Activated CD8-positive, alpha-beta memory T cell treated with anti-CD3 and anti-CD28 coated beads for 48 hours (primary cell): ENCODE measurements at places on chromosomes 4 and X.

- no peak for DNase-seq
Observed at GRCh38 chr4:182975806-182976205, 58.6 kb upstream of the DCTD start.

GRCh38 chrX:142201113-142201512 lies 4.0 kb downstream of the MAGEC2 start:
- no peak for DNase-seq

GRCh38 chr4:165524532-165525190 lies 145.9 kb downstream of the CPE start:
- no peak for DNase-seq

DNA sequence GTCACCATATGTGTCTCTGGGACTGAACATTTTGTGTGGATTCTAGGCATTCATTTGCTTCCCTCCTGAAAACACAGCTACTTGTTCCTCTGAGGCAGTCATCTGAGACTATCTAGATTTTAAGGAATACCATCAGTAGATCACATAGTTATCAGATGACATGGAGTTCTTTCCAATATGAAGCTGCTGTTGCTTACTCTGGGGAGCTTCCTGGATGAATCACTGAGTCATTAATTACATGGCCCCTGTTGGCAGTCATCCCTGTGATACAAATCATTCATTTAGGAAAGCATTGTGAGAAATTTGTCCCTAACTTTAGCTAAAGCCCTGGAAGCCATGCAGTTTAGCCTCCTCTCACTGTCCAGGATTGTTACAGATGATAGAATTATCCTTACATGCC lies 98.2 kb upstream of the ARSJ start:
- DNase-seq: no peak

DNA sequence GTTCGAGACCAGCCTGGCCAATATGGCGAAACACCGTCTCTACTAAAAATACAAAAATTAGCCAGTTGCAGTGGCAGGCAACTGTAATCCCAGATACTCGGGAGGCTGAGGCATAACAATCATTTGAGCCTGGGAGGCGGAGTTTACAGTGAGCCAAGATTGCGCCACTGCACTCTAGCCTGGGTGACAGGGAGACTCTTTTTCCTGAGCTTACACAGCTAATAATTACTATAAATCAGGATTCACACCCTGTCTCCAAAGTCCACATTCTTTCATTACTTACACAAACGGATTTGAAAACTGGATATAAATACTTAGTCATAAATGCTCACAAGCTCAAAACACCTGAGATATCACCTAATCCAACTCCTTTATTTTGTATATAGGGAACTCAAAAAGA lies 151.6 kb downstream of the LRBA start:
- no peak for DNase-seq

- no peak for DNase-seq
Observed at GRCh38 chrX:107731831-107732502, 43.6 kb downstream of the TSC22D3 start.

DNA sequence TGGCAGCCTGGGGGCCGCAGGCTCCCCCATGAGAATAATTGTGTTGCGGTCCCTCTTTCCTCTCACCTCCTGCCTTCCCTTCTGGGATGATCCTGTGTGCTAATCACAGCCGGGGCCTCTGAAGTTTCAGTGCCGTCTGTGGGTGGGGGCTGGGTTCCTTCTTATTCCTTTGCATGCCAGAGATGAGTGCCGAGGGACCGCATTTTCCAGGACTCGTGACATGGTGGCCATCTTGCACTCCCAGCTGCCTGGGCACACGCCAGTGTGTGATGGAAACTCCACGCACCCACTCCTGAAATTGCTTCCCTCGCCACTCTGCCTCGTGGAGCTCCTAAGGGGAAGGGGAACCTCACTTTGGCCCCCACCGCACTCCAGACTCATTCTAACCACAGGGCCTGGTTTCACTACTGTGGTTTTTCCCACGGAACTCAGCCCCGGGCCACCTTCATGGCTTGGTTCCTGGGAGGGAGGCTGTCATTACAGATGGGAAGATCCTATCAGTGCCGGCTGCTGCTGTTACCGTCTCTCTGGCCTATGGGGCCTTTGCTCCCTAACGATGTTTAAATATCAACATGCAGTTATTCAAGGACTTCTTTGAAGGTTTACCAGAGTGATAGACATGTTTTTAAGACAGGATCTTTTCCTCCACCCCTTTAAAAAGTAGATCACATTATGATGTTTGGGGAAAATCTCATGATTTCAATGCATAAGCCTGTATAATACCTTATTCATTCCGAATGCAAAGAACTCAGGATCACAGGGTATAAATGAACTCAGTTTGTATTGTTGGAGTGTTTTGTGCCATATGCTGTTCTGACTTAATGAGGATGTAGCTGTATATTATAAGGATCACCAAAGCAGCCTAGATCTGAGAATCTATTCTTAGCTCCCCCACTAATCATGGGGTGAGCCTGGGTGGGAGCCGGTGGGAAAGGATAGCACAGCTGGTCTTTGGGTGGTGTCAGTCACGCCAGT lies 89.6 kb downstream of the SORCS2 start:
- no peak for DNase-seq

DNA sequence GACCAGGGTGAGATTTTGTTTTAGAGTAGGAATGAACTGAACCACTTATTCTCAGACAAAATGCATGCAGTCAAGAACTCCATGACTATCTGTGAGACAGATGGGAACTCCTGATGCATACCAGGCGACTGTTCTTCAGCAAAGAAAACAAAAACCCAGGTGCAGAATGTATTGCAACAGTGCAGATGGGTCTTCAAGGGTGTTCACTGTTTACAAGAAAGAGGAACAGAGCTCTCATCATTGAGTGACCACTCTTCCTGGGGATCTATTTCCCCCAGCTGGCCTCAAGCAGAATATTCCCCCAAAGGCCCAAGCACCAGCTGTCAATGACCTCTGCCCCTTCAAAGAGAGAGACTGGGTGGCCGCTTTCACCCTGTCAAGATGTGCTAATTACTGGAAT lies 39.7 kb upstream of the BMP3 start:
- DNase-seq: no peak

GRCh38 chr4:1086011-1086410 lies 27.4 kb downstream of the RNF212 start:
- no peak for DNase-seq

- DNase-seq: no peak
Observed at GRCh38 chrX:41180194-41180908, 95.1 kb downstream of the USP9X start.

- no peak for DNase-seq
Observed at GRCh38 chrX:118928151-118928550, 46.3 kb upstream of the LONRF3 start.

DNA sequence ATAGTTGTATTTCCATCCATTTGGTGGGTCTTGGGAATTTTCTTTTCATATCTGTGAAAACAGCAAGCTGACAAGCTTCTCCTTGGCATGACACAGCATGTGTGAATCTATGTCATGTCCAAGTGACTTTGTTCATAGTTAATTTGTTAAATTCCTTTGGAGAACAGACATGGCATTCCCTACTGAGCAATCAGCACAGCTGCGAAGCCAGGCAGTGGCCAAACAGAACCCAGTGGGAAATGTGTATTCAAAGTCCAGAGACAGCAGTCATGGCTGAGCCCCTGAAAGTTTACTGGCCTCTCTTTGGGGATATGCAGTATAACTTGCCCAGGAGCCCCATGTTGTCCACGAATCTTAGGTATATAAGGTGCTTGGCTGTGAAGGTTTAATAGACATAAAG lies 474.7 kb downstream of the NKX6-1 start:
- no peak for DNase-seq

- DNase-seq: no peak
Observed at GRCh38 chr4:85398276-85398675, 76.7 kb upstream of the ARHGAP24 start.
